Suprapubic skin (tissue), 4 donors: ENCODE measurements at places on chromosomes 2 and 18. TPM values are rescaled to one million over a fixed set of nuclear protein-coding genes. Genes with fewer than 3 reads are reported as not detected.

DNA sequence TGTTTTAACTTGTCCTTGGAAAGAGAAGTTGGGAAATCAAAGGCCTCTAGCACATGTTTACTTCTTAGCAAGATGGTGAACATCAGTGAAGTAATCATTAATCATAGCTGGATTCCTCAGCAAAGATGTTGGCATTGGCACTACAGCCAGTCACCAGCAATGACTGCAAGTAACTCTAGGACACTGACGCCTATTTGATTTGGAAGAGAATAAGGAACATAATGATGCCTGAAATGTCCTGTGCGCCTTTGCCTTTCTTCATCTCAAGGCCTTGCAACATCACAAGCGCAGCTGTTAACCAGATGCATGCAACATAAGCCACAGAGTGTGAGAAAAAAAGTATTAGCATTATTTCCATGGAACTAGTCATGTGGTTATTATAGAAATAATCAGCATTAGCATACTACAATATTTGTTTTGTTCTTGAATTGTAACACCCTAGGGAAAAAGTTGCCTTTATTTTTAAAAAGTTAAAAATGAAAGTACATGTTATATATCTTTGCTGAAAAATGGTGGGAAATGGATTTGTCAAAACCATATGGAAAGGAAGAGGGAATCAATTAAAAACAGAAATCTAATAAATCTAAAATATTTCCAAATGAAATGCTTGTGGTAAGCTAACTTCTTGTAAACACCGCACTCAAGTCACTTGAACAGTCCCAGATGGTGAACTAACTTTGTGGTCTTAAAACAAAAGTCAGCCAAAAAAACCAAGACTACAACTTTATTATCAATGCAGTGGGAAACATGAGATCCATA is 55.6 kb downstream of the THADA start:
- peak; percentile 82 for DNase-seq

- DNase-seq, result no peak
These were observed 82.9 kb downstream of the CRIM1 start for GRCh38 chr2:36438449-36438977.

Gene RAMP1
- total RNA-seq, result 16.1 TPM

Gene ACMSD
- not detected for total RNA-seq

DNA sequence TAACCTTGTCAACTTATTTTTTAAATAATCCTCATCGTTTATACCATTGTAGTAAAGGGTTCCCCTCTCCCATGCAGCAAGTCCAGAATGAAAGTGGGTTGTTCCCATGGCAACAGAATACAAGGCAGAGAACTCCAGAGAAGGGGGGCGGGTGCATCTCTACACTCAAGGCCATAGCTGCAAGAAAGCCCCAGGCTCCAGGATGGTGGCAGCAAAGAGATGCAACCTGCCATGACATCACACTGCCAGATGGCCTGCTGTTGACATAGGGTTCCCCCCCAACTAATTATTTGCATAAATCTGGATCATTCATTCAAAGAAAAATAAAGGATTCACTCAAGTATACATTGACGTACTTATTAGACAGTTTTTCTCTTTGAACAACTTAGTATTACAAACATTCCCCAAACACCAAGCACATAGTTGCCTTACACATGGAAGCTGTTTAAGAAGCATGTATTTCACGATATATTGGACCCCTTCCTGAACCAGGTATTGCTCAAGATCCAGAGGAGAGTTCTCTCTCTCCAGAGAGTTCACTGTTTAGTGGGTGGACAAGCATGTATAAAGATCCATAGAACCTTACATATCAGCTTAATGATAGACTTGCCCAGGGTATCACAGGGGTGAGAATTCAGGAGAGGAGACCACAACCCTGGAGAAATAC is 87.4 kb upstream of the KLF7 start:
- no peak for DNase-seq

DNA sequence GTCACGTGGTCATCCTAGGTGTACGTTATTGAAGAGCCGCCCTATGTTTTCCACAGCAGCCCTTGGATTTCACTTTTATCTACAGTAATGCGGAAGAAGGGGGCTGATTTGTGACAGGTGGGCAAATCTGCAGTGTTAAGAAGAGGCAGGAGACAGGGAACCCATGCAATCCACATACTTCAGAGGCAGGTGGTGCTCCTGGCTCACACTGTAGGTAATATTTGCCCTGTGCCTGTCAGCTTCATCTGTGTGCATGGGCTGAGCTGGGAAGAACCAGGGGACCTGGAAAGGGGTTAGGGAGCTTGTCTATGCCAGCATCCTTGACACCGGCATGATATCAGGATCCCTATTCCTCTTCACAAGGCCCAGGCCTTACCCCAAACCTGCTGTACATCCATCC is 183.9 kb downstream of the SH3RF3 start:
- no peak for DNase-seq

GRCh38 chr2:134712299-134712698 is 6.5 kb downstream of the TMEM163 start:
- DNase-seq, result no peak

DNA sequence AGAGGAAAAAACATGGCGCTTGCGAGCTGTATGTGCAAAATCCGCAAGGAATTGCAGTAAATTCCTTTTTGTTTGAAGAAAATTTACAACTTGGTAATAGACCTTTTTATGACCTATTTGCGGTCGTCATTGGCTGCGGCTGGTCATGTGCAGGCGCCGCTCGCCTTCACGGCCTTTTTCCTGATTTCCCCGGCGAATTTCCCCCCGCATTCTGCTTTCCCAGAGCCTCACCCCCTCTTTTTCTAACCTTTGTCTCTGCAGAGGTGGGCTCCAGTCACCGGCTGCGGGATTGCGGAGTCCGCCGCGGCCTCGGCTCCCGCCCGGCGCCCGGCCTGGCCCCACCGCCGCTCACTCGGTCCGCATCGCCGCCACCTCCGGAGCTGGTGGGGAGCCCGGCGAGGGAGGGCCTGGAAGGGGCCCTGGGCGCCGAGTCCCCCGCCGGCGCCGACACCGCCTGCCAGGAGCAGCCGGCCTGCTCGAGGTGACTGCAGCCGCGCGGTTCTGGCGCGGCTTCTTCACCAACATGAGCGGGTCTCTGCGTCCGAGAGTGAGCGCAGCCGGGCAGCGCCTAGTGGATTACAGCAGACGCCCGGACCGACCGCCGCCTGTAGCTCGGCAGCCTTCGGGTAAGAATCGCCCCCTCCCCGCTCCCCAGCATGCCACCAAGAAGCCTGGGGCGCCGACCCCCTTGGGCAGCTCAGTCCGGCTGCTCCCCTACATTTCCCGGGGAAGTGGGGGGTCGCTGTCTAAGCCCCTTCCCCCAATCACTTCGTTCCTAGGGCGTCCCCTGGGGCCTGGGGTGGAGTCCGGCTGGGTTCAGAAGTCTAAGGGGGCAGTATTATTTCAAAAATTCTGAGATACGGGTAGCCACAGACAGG is 7.1 kb downstream of the HOXD8 start:
- DNase-seq, result no peak

GRCh38 chr2:9071032-9071431 is 67.5 kb upstream of the MBOAT2 start:
- DNase-seq, result no peak

Gene DYNAP
- not detected for total RNA-seq

Gene SLC11A1
- total RNA-seq, result 16.1 TPM

- DNase-seq, result no peak
These were observed 400.3 kb upstream of the PKDCC start for GRCh38 chr2:41647468-41648050.

GRCh38 chr18:61554117-61554776 is 221.0 kb downstream of the CDH20 start:
- DNase-seq, result no peak
